GM18507 (cell line): ENCODE measurements at places on chromosomes 5 and 9.

DNA sequence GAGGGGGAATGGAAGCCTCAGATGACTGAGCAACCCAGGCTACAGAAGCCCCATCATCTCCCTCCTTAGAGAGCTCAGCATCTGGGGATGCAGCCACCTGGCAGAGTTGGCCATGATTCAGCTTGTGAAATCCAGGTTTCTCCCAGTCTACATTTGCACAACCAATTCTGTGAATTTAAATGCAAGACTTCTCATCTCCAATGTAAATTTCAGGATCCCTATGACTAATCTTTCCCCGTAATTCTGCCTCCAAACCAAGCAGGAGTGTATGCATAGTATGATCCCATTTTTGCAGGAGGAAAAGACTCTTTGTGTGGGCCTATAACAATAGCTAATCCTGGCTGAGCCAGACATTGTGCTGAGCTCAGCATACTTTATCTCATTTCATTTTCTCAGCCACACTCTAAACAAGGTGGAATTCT, 59.6 kb upstream of the IL17B start:
- no peak for DNase-seq

GRCh38 chr5:65924366-65925043, 1.9 kb upstream of the ERBIN start:
- DNase-seq: no peak

DNA sequence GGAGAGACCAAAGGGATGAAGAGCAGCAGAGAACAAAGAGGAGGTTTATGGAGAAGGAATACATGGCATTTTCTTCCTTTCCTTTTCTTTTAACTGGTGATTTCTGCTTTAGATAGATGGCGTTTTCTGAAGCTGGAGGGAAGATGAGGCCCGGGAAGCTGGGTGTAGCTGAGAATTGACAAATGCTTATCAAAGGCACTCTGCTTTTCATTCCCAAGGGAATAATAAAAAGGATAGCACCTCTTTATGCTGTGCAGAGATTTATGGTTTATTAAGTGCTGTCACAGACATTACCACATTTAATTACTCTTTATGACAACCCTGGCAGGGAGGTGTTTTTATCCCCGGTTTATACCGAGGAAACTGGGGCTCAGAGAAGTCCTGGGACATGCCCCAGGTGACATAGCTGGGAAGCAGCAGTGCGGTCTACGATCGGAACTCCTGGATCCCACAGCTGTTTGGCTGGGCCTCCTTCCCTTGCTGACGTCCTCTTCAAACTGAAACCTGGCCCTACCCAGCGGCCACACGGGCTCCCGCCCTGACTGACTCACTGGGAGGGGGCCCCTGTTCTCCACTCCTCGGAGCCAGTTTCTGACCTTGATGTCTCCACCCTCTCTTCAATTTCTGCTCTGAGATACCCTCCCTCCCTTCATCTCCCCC, 8.2 kb upstream of the EPB41L4B start:
- DNase-seq: no peak

GRCh38 chr5:167643631-167644280, 647.7 kb upstream of the WWC1 start:
- no peak for DNase-seq

GRCh38 chr9:31390403-31391025, 993.9 kb upstream of the ACO1 start:
- no peak for DNase-seq

GRCh38 chr9:29214690-29215253, 1641.5 kb upstream of the C9orf72 start:
- DNase-seq: no peak

GRCh38 chr5:136058039-136058971, 29.5 kb downstream of the TGFBI start:
- DNase-seq: no peak

- DNase-seq: no peak
These were observed 44.6 kb upstream of the LPCAT1 start for GRCh38 chr5:1568201-1568979.

DNA sequence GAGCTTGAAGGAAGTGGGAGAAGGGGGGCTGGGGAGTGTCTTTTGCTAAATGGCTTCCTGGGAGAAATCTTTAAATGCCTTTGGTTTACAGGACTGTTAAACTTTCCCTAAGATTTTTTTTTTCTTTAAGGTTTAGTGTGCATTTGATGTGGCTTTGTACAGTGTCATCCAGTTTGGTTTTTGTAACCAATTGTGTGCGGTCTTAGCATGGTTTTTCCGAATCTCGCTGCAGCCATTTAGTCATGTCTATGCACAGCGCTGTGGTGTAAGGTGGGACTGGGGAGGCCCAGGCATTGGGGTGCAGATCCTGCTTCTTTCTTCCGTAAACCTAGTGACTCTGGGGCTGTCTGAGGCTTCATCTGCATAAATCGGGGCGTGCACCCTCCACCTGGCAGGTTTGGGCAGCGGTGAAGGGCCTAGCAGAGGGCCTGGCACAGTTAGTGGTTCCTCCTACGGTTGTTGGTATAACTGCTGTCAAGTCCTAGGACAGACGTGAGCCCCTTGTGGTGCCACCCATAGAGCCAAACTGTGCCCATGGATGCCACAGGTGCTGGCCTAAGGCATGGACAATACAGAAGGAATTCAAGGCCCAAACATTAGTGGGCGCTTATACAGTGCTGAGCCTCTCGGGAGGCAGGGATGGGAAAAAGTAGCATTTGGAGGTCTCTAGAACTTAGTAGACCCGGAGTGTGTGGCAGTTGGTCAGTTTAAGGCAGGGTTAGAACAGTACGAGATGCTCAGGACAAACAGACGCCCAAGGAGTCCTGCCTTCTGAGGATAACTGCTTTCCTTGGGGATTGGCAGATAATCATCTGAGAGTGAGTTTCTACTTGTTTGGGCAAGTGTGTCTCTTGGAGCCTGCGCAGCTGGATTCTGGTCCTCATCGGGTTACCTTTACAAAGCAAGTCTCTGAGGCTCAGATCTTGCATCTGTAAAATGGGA, 1.5 kb downstream of the PRRC2B start:
- no peak for DNase-seq

DNA sequence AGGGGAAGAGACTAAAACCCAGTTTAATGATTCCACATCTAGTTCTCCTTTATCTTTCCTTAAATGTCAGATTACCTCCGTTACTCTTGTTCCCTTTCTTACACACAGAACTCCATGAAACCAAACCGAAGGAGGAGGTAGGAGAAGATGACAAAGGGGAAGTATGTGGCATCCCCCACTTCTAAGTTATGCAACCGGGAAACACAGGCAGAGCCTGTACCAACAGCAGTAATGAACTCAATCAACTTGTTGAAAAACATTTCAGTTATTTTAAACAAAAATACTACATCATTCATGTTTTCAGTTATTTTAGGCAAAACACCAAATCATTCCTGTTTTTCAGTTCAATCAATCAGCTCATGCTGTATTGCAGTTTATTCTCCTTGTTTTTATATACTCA, 101.8 kb downstream of the PCSK1 start:
- DNase-seq: no peak

DNA sequence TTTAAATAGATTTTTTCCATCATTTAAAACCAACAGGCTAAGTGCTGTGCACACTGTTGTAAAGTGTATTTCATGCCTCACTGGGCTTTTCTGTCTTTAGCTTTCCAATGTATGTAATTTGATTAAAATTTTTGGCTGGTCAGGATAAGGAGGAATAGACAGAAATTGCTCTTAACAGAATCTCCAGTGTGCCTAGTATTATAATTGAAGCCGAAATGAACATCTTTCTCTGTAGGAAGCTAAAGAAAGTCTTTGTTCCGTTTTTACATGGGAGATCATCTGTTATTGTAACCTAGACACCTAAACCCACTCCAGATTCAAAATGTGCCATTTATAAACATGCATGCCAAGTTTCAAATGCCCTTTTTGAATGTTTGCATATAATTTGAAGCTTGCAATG, 54.5 kb upstream of the SMIM15 start:
- no peak for DNase-seq

DNA sequence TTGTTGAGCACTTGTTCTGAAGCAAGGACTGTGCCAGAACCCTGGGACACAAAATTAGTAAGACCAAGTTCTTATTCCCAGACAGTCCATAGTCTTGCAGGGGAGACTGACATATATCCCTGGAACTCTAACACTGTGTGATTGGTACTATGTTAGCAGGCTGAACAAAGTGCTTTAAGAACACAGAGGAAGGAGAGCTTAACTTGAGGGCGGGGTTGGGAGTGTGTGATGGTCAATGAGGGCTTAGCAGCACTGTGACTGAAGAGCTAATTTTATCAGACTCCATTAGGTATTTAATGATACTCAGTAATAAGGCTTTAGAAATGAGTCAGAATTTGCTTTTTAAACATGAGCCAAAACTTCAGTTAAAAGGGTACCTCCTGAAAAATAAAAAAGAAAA, 14.9 kb upstream of the SPATA24 start:
- DNase-seq: no peak

DNA sequence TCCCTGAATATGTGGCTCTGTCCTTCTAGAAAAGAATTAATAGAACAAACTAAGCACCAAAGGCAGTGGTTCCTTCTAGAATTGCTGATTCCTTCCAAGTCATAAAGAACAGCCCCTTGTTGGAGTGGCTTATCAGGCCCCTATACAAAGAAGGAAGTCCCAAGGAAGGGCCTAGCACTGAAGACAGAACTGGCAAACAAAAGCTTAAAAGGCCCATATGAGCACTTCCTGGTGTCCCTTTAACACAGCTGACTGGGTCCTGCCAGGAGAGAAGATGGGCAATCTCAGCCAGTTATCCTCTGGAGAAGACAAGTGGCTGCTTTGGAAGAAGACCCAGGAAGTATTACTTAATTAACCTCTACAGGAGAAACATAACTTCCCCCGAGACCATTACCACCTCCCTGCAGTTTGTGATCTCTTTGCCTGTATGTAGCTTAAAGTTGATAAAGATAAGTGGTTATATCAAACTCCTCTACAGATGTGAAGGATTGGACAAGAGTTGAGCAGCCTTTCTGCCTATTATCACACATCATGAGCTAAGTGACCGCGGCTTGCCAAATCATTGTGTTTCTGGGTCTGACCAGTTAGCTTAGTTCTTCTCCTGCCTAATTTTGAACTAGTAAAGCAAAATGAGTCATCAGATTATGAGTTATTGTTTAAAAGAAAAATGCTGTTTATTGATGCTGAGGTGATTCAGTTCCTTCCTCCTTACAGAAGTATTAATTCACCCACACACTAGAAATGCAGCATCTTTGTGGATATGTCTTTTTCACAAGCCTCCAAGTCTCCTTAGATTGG, 13.3 kb upstream of the STING1 start:
- no peak for DNase-seq

DNA sequence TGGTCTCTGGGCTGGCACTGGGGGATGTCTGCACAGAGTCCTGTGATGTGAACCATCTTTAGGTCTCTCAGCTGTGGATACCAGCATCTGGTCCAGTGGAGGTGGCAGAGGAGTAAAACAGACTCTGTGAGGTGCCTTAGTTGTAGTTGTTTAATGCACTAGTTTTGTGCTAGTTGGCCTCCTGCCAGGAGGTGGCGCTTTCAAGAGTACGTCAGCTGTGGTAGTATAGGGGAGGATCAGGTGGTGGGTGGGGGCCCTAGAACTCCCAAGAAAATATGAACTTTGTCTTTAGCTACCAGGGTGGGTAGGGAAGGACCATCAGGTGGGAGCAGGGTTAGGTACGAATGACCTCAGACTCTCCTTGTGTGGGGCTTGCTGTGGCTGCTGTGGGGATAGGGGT, 197.1 kb downstream of the TMC1 start:
- no peak for DNase-seq

GRCh38 chr5:65776441-65777141, 54.6 kb downstream of the NLN start:
- DNase-seq: no peak

DNA sequence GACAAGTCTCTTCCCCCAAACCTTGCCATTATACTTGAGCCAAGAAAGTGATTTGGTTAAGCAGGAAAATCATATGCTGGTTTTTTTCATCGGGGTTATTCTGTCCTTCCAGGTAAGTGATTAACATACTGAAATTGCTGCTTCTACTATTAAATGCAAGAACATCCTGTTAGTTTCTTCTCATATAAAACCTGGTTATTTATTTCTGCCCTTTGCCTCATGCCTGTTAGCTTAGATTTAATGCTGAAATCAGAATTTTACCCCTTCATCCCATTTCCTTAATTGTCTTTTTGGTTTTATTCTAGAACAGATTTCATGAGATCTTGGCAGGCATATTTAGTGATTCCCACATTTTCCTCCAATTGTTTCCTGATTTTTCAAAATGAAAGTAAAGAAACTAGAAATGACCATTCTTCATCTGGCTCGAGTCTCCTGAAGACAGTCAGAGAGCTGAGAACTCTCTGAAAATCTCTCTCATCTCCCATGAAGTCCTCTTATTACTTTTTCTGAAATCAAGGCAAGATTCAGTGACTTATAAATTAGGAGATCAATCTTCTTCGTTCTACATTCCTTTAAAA, 132.9 kb downstream of the NFIB start:
- DNase-seq: no peak

DNA sequence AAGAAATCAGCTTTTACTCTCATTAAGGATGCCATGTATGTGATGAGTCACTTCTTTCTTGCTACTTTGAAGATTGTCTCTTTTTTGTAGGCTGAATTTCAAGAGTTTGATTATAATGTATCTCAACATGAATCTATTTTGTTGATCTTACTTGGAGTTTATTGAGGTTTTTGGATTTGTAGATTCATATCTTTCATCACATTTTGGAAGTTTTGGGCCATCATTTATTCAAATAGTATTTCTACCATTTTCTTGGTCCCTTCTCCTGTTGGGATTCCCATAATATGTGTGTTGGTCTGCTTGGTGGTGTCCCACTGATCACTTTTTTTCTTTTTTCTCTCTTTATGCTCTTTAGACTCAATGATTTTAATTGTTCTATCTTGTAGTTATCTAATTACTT, 116.3 kb downstream of the CNTLN start:
- DNase-seq: no peak

GRCh38 chr5:60829490-60830266, 14.4 kb downstream of the ELOVL7 start:
- DNase-seq: no peak

DNA sequence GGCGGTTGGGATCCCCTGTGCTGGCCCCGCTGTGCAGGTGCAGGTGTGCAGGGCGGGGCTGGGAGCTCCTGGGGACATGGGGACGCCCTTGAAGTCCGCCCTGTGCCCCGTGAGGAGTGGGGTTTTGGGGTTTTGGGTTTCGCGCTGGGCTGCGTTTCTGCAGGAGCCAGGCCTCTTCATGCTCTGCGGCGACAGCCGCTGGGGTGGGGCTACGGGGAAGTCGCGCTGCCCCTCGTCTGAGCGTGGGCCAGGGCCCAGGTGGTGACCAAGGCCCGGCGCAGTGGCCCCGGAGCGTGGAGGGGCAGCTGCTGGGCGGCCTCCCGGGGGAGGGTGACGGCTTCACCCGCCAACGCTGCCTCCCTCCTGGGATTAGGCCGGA, 47.8 kb upstream of the IRX4 start:
- DNase-seq: no peak
